Activated naive CD8-positive, alpha-beta T cell treated with anti-CD3 and anti-CD28 coated beads, Interleukin-2, amount 50 U/mL, for 16 hours (primary cell): ENCODE measurements at places on chromosomes 2 and 18.

DNA sequence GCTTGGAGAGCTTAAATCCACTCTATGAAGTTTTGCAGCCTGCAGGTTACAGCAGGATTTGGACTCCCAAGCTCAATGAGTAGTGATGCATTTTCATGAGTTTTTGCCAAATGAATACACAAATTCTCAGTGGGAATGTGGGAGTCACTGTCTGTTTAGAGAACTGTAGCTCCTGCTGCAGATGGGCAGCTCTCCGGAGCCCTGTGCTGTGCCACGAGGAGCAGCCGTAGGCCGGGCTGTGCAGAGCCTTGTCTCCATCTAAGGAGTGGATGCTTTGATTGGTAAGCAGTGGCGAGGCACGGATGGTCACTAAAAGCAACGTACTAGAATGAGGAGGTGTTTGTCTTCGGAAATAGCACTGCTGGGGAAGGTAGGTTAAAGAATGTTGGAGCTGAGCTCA, 96.0 kb upstream of the NFATC1 start:
- no peak for DNase-seq

DNA sequence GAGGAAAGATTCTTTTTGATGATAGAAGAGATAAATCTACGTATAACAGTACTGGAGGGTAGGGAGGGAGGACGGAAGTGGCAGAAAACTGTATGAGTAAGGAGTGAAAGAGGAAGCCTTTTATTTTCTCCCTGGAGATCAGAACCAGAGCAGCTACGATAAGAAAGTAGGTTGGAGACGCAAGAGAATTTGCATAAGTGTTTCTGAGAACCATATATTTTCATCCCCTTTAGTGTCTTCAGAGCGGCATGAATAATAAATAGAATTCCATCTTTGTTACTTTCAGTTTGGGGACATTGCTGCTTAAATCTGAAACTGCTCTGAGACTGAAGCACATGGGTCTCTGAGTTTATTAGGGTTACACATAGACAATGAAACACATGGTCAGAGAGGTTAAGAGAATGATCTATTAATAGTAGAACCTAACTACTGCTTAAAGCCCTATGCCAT, 230.2 kb upstream of the TNP1 start:
- no peak for DNase-seq

DNA sequence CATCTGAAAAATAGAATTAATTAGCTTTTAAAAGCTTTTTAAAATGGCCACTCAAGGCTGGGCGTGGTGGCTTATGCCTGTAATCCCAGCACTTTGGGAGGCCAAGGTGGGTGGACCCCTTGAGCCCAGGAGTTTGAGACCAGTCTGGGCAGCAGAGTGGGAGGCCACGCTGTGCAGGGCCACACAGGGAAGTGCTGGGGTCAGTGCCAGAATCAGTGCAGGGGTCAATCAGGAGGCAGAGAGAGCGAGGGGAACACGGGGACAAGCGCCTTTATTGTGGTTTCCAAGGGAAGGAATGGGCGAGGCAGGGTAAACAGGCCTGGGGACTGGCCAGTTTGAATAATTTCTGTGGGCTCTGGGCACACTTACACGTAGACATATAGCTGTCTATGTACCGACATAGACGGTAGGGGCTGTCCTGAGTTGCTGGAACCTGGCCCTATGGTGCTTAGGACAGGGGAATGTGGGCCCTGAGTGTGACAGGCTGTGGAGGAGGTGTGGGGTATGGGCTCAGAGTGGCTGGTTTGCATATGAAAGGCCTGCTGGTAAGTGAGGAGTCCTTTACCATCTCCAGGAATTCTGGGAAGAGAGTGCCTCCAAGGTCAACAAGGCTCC, 42.9 kb downstream of the DYSF start:
- DNase-seq, result no peak

DNA sequence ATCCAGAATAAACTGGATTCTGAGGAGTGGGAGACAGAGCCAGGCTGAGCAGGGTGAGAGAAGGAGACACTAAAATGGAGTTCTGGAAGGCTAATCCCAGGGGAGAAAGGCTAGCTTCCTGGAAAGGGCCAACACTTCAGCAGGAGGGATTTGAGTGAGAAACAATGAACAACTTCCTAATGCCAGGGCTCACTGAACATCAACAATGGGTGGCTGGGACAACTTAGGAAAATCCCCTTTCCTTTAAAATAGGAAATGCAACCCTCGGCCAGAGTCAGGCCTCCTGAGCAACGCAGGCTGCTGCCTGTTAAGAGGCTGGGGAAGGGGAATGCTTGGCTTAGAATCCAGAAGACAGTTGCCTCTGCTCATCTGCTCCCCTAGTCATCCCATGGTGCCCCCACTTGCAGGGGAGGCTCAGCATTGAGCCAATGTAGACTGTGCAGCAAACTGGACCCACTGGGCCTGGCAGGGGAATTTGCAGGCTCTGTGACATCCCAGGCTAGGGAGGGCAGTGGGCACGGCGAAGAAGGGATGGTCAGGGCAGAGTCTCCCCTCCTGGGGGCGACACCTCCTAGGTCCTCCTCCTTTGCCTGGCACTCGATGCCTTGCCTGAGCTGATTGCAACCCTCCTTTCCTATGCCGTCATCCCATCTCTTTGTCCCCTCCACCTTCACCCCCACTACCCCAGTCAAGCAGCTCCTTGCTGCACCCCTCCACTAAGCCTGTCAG, 182.5 kb downstream of the TNS1 start:
- no peak for DNase-seq

GRCh38 chr2:239253701-239254436, 147.0 kb downstream of the HDAC4 start:
- no peak for DNase-seq

DNA sequence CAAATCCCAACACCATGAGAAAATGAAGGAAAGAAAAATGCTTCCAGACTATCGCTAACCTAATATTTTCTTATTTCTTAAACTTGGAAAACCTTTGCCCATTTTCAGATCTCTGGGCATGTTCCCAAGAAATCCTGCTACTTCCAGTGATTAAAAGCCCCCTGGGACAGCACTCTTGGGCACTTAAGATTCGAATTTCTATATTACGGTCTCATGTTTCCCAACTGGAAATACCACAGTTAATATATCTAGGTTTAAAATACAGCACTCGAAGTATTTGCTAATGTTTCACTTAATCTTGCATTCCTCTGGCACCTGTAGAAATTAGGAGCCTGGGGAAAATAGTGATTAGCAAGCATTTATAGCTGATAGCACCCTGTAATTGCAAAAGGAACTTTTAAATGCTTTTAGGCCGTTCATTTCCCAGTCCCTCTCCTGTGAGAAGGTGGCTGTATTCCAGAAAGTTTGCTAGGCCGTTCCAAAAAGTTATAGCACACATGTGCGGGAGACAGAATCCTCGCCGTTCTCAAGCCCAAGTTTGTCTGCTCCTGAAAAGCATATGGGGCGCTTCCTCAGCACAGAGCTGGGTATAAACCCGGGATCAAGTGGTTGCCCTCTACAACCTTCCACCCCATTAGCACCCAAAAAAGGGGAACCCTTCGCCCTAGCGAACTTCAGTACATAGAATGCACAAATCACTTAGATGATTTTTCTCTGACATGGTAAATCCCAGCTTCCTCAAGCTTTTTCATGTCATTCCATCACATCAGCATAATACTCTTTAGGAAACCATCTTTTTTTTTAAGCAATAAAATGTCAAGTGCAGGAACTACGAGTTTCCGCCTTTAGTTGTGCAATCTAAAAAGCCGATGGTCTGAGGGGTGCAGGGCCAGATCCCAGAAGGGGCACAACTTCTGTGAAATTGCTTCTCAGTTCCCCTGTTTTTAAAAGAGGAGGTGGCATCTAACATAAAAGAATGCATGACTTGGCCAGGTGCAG, 60.6 kb downstream of the DIPK1C start:
- DNase-seq, result no peak

- no peak for DNase-seq
Measured at GRCh38 chr2:224796695-224797305, 80.6 kb upstream of the CCDC195 start.

- DNase-seq, result no peak
Measured at GRCh38 chr18:50877545-50878265, 1.2 kb upstream of the ME2 start.

DNA sequence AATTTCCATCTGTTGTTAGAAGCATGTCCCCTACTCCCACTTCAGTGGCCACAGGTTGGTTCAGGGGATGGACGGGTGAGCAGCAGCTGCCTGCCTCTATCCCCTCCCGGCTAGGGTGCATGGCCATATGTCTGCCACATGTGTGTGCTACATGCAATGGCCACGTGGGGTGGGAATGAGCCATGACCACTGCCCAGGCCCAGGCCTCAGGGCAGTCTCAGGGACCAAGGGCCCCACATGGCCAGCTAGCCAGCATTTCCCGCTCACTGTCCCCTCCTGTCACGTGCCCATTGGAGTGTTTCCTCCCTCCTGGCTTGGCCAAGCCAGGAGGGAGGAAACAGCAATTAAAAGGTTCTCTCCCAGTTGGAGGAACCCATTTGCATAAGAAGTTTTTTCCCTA, 117.1 kb downstream of the KCNS3 start:
- DNase-seq, result no peak

GRCh38 chr2:11726384-11726783, 20.0 kb upstream of the LPIN1 start:
- no peak for DNase-seq

GRCh38 chr18:24986666-24987302, 365.2 kb downstream of the ZNF521 start:
- no peak for DNase-seq

GRCh38 chr2:179298666-179299065, 34.0 kb upstream of the SESTD1 start:
- no peak for DNase-seq

DNA sequence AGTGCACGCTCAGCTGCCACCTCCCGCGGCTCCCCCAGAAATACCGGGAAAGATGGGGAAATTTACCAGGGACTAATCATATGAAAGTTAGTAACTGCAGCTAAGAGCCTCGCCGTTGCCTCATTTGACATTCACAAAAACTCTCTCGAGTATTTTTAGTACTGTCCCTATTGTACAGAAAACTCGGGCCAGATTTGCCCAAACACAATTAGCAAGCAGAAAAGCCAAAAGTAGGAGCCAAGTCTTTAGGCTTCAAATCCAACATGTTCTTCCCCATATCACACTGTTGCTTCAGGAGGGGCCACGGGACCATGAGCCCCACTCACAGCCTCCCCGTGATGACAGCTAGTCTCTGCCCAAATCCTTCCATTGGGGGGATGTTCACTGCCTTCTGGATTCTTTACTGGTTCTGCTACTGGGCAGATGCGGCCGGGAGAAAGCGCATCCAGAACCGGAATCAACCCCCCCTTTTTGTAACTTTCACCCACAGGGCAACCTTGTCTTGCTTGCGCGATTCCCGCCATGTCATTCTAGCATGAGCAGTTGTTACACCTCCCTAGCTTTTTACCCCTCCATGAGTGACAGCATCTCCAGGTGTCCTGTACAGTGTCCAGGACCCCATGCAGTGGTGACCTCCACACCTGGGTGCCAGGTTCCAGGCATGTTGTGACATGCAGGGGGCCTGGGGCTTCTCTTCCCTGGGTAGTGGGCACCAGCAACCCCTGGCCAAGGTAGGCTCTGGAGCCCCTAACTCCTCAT, 35.2 kb downstream of the CENPO start:
- no peak for DNase-seq

DNA sequence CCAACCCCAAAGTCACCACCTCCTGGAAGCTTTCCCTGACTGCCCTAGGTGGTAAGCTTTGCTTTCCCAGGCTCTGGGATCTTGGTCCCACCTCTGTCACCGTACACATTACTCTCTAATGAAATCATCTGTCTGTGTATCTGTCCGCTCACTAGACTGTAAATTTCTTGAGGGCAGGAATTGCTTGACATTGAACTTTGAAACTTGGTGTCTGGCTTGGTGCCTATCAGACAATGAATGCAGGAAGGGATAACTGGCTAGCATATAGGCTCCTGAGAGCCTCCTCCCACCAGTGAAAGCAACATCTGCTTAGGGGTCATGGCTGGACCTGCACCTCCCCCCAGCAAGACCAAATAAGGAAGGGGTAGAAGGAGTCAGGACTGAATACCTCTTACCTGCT, 155.7 kb downstream of the TNS1 start:
- DNase-seq, result no peak

- DNase-seq, result no peak
Measured at GRCh38 chr2:232457121-232458011, 1.4 kb downstream of the ALPI start.

- no peak for DNase-seq
Measured at GRCh38 chr2:23924589-23925359, 2.1 kb downstream of the ATAD2B start.

- no peak for DNase-seq
Measured at GRCh38 chr18:63971320-63972001, 1.6 kb downstream of the SERPINB8 start.

DNA sequence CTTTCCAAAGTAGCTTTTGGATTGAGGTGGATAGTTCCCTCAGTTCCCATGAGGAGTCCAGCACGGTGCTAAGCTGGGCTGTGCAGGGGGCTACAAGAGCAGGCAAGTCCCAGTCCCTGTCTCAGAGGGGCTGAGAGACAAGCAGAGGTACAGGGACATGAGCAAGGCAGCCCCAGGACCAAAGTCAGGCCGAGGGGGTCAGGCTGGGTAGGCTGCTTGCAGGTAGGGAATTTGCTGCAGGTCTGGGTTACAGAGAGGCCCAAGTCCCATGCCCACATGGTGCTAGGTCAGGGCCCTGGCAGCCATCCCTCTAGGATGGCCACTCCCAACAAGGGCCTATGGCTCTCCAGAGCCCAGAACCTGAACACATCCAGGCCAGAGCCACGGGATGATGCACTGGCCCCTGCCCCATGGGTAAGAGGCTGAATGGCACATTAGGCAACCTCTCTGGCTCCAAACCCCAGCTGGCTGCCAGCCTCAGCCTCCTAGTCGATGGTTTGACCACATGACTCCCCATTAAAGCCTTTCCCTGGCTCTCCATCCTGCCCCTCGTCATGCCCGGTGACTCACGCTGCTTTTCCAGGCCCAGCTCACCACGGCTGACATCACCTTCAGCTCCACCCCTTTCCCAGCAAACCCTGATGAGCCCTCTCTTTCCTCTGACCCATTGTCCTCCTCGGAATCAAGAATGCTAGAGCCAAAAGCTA, 83.7 kb downstream of the SDC1 start:
- no peak for DNase-seq

DNA sequence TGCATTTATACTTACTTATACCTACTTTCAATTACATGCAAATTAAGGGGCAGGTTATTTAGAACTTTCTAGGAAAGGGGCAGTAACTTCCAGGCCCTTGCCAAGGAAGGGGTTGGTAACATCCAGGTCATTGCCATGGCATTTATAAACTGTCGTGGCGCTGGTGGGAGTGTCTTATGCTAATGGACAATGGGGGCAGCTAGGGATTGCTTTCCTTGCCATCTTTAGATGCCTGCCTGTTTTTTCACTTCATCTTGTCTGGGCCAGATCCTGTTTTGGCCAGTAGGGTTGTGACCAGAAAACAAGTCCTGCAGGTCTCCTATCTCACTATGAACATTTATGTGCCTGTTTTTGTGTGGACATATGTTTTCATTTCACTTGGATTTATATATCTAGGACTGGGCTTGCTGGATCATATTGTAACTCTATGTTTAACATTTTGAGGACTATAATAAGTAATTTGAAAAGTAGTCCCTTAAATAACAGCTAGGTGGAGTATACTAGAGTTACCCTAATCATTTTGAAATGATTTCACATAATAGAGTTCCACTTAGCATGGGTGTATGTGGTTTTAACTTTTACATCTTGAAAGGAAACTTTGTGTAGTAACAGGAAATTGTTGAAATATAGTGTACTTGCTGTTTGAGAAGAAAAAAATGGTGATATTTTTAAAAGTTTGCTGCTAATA, 56.1 kb downstream of the LCLAT1 start:
- no peak for DNase-seq

- no peak for DNase-seq
Measured at GRCh38 chr2:150339282-150339681, 148.2 kb downstream of the RND3 start.
